Substantia nigra (tissue), 51 donors: ENCODE measurements at places on chromosomes 1 and 21.

DNA sequence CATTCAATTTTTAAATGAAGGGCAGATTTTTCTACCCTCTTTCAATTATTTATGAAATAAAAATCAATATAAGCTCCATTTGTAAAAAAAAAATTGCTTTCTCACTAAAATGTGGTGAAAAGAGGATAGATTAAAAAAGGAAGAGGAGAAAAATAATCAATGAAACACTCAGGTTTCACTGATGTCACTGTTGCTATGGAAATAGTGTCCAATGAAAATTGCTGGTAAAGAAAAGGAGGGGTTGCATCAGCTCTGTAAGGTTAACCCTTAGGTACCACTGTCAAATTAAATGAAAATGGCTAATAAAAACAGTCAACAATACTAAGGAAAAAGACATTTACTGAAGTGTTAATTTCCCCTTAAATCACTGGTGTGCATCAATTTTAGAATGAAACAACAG, 91.6 kb upstream of the TTC39A start:
- DNase-seq = no peak

GRCh38 chr1:16250524-16251251, 13.7 kb upstream of the CPLANE2 start:
- no peak for DNase-seq

DNA sequence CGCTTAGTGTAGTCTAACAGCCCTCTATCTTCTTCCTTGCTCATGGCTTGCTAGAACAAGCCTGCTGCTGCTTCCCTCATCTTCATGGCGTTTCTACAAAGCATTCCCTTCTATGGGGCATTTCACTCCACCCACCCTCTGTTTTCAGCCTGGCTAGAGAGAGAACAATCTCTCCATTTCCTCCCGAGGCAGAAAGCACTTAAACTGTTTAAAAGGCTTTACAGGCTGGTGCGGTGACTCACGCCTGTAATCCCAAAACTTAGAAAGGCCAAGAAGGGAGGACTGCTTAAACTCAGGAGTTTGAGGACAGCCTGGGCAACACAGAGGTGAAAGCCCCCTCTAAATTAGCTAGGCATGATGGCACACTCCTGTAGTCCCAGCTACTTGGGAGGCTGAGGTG, 17.8 kb downstream of the ORC1 start:
- no peak for DNase-seq

DNA sequence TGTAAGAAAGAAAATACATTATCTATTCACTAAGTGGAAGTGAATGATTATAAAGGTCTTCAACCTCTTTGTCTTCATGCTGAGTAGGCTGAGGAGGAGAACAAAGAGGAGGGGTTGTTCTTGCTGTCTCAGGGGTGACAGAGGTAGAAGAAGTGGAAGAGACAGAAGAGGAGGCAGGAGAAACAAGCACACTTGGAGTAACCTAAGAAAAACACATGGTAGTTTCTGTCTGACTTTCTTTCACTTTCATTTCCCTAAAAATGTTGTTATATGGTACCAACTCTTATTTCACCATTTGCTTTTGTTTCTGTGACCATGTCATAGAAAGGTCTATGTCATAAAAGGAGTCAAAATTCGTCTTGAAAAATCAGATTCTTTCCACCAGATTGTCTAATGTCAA, 696.6 kb upstream of the BRINP3 start:
- DNase-seq = no peak

GRCh38 chr1:50110151-50110550, 1.4 kb downstream of the ELAVL4 start:
- DNase-seq = no peak

- DNase-seq = no peak
These were observed 62.7 kb downstream of the CAPN2 start for GRCh38 chr1:223775054-223775453.

DNA sequence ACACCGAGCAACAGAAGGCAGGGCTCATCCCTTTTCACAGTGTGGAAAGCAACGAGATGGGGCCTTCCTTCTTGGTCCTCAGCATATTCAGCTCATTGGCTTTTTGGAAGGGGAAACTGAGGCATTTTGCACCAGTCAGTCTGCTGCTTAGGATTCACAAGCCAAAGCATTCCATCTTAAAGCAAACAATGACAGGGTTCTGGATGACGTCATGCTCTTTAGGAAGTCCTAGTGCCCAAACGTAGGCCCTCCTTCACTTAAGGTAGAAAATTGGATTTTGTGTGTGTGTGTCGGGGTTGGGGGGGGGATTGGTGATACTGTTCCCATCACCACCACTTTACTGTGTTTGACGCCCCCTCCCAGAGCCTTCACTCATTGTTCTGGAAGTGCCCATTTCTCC, 101.6 kb downstream of the SELENOF start:
- no peak for DNase-seq
